ENCODE measurements at places on chromosomes 6 and 20.

DNA sequence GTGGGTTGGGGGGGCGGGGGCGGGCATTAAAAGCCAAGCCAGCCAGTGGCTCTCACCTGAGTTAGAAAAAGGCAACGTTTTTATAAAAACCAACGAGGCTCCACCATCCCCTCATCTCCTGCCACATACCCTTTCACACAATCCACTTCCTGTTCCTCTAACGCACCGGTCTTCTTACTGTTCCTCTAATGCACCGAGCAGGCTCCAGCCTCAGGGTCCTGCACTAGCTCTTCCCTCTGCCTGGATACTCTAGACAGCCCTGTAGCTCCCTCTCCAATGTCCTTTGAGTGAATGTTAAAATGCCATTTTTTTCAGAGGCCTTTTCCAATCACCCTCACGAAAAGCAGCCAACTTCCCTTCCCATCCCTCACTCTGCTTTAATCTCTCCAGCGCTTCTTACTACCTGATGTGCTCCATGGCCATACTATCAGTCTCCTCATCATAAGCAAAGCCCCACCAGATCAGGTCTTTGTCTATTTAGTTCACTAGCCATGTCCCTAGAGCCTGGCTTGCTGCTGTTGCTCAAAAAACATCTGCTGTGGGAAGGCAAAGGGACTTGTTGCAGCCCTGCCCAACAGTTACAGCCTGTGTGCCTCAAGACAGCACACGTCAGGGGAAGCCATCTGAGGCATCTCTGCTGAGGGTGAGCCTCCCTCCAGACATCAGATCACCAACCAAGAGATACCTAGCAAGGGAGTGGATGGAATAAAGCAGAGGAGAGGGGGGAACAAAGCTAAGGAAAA is 3.9 kb downstream of the FKBP1A start:
- DNase-seq: no peak

GRCh38 chr20:63461104-63461763 is 11.2 kb downstream of the KCNQ2 start:
- no peak for DNase-seq

DNA sequence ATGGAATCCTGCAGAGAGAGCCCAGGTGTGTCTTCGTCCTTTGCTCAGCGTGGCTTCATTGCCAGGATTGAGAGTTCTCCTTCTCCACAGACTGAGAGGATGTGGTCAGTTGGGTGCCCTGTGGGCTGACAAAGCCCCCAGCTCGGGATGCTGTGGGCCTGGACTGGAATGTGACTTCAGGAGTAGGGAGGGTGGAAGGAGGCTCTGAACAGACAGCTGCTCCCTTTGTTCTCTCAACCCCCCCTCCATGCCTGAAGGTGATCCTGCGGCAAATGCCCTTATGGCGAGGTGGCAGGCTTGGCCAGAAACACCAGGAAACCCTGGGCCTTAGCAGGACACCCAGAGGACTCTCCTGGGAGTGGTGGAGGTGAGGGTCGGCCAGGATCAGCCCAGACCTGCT is 1.8 kb upstream of the CST5 start:
- no peak for DNase-seq

- DNase-seq: no peak
Measured at GRCh38 chr6:17552861-17553260, 47.2 kb upstream of the FAM8A1 start.

DNA sequence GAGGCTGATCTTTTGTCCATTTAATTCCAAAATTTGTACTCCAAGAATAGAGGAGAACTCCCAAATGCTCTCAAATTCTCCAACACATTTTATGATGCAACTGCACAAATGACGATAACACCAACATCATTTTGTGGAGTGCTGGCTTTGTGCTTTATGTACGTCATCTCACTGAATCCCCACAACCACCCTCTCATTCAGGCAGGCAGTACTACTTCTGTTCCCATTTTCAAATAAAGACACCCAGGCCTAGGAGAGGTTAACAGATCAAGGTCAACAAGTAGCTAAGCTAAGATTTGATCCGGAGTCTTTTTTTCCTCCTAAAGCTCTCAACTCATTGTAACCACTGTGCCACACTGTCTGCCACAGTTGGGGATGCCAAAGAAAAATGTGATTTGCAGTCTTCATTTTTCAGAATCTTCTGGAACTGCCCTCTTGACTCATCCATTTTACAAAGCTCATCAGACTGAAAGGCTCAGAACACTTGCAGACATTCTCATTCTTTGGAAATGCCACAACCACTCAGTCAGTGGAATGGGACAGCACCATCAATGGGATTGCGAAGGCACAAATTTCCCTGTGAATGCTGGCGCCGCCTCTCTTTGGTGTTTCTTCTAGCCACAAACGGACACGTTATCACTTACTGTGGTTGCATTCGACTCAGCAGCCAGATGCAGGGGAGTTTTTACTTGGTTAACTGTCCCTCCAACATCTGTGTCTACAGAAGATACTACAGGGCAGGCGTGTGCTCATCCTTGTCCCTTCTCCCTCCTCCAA is 184.4 kb downstream of the GJA10 start:
- no peak for DNase-seq

- DNase-seq: no peak
Measured at GRCh38 chr6:5276581-5276980, 15.3 kb downstream of the FARS2 start.

DNA sequence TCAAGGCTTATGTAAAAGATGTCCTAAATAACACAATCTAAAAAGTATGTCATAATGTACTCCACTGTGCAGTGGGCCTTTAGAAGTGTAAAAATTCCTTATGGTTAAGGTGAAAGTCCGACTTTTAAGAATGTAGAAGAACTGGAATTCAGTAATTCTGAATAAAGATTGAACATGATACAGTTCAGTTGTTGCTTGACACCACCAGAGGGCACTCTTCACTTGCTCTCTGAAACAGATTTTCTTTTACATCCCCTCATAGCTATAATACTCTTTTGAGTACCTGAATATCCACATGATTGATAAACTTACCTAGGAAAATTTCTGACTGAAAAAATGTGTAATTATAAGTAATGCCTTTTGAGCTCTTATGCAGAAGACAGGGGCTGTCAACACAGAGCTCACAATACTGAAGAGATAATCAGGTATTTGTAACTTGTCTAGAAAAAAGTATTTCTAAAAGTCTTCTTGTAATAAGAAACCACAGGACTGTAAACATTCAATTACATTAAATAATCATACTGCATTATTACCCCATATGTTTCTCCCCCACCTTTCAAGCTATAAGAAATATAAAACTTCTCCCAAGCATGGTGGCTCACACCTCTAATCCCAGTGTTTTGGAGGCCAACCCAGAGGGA is 92.1 kb downstream of the POPDC3 start:
- peak; percentile 20 for DNase-seq

- no peak for DNase-seq
Measured at GRCh38 chr20:15863735-15864134, 709.5 kb downstream of the KIF16B start.

DNA sequence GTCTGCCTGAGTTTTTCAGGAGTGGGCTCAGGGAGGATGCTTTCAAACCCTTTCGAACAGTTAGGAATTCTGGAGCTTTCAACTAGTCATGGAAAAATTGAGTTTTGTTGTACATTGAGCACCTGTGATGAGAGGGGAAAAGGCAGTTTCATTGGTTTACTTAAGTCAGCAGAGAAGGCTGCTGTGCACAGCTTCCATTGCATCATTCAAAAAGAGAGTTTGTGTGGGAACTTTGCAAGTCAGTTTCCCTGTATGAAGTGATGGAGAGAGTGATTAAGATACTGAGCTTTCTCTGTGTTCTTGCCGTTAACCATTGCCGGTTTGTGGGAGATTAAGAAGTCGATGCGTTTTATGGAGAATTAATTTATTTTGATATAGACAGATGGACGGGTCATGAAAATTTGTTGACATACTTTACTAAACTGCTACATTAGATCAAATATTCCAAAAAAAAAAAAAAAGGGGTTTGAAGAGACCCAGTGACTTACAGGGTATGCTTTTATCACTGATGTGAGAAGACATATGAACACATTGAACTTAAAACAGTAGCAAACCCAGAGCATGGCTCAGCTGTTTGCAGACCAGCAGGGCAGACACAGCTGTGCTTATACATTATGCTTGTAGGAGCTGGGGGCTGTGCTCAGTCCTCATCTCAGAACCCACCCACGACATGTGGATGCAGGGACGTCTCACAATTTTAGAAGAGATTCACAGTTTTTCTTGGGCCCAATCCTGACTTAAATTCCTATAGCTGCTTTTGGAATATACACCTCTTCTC is 234.1 kb downstream of the SOX4 start:
- DNase-seq: no peak

DNA sequence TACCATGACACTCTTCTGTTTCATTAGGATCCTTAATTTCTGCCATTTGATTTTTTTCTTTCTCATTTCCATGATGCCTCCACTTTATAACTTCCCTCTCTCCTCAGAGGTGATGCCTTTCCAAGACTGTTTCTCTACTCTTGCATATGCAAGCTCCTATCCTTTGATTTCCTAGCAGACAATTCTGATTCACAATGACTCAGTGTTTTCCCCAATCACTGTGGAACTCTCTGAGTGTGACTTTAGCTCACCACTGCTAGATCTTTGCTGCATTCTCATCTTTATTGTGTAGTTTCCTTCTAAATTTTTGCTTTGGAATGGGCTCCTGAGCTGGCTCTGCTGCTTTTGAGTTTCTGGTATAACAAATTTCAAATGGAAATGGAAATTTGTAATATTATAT is 184.9 kb downstream of the TINAG start:
- DNase-seq: no peak

- no peak for DNase-seq
Measured at GRCh38 chr20:642398-643174, 10.4 kb downstream of the SRXN1 start.

GRCh38 chr6:92979281-92979680 is 440.1 kb downstream of the EPHA7 start:
- no peak for DNase-seq

DNA sequence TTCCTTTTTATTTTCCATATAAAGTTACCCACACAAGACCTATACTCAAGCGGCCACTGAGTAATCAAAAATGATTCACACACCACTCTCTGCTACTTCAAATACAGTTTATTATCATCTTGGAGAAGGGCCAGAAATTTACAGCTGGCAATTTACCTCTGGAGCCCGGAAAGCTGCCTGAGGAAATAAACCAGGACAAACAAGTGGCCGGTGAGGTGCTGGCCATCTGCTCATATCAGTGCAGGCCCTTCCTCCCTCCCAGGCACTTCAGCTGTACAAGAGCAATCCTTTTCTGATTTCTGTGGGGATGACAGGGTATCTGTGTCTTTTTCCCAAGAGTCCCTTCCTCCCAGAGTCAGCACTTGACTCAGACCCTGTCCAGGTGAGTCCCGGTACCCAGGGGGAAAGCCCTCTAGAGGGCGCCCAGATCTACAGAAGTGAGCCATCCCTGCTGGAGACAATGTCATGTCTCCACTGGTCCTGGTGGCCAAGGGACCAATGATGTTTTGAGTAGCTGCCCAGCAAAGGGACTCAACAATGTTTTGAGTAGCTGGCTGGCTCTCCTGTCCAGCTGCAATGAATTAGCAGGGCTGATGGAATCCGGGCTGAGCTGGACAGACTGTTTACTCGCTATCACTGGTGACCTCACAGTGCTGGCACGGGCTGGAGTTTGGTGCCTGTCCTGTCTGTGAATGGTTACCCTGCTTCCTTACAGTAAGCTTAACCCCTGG is 23.6 kb downstream of the LRP11 start:
- DNase-seq: no peak

GRCh38 chr6:150191809-150192208 is 49.0 kb downstream of the PPP1R14C start:
- DNase-seq: no peak

DNA sequence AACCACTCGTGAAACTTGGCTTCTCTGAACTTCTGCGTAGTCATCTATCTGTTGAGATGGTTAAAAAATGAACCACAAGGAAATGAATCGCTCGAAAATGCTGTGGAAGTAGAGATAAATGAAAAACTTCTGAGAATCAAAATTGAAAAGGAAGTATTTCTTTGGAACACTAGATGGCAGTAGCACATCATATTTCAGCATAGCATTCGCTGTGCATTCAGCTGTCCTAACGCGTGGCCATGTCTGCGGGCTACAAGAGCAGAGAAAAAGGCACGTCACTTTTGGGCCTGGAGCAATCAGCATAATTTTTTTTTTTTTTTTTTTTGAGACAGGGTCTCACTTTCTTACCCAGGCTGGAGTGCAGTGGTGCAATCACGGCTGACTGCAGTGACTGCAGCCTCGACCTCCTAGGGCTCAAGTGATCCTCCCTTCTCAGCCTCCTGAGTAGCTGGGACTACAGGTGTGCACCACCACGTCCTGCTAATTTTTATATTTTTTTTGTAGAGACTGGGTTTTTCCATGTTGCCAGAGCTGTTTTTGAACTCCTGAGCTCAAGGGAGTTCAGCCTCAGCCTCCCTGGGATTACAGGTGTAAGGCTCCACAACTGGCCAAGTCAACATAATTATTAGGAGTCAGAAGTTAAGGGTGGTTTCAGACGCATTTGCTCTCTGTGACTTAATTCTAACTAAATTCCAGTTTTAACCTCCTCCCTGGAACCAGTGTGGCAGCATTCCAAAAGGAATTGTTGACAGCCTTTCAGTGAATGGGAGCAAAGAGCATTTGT is 8.8 kb upstream of the PERP start:
- peak; percentile 24 for DNase-seq

- no peak for DNase-seq
Measured at GRCh38 chr6:164124473-164124872, 710.0 kb downstream of the QKI start.

DNA sequence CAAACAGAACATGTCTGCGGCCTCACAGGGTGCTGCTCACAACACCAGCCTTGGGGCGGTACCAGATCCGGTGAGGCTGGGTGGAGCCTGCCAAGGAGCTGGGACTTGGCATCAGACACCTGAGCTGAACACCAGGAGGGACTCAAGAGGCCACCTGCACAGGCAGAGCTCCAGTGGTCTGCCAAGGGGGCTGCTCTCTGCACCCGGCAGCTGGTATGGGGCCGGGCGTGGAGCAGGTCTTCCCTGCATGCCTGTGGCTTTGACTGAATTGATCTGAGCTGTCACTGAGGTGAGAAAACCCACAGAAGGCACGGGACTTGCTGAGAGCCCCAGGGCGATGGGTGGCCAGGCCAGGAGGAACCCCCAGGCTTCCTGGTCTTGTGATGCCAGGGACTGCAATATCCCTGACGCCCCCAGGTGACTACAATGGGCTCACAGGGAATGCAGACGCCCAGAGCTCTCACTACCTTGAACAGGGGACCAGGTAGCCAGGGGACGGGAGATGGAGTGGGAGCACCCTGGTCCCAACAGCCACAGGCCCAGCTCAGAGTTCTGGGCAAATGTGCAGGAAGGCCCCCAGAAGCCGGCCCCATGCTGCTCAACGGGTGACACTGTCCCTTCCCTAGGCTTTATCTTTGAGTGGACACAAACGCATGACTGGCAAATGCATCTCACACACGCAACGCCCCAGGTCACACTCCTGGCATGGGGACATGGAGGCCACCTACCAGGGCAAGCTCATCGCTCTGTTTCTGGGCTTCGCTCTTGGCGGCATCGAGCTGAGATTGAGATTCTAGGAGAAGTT is 48.2 kb downstream of the DSTN start:
- no peak for DNase-seq

GRCh38 chr20:21229163-21229562 is 74.0 kb upstream of the XRN2 start:
- DNase-seq: no peak

- DNase-seq: no peak
Measured at GRCh38 chr6:356828-357251, 34.7 kb upstream of the IRF4 start.

- no peak for DNase-seq
Measured at GRCh38 chr6:40541556-40542174, 45.5 kb downstream of the LRFN2 start.

- DNase-seq: no peak
Measured at GRCh38 chr6:65557224-65557623, 149.8 kb downstream of the EYS start.

GRCh38 chr20:8800089-8800488 is 268.8 kb upstream of the PLCB4 start:
- no peak for DNase-seq

GRCh38 chr6:90818163-90818562 is 231.3 kb upstream of the MAP3K7 start:
- DNase-seq: no peak
